ENCODE measurements at places on chromosomes 6 and 20.
A peak's percentile ranks its signal among the peaks of the same experiment; 100 is the strongest.

DNA sequence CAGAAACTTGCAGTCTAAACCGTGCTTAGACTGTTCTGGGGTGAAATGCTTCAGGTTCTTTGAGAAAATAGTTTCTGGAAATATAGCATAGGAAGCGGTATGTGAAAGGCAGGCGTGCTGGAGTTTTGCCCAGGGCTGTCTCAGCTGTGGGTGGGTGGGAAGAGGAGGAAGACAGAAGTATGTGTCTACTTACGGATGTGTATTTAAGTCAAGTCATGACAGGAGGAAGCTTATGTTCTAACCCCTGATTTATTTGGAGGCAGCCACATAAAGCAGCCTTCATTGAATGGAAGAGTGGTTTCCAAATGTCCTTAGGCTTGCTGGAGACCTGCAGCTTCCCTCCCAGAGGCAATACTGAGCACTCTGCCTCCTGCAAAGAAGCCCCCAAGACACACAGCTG, 345.8 kb upstream of the PRND start:
- no peak for DNase-seq

DNA sequence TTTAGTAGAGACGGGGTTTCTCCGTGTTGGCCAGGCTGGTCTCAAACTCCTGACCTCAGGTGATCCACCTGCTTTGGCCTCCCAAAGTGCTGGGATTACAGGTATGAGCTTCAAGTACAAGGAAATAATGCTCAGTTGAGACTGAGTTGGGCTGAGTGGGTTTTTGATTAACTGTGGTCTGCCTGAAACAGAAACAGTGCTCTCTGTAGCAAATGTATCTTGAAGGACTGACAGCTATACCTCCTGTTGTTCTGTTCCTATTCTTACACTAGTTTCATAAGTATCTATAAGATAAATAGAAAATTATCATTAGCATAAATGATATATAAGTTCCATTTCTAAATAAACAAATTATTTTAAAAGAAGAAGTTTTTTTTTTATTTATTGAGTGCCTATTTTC, 142.8 kb upstream of the PTPRK start:
- no peak for DNase-seq

DNA sequence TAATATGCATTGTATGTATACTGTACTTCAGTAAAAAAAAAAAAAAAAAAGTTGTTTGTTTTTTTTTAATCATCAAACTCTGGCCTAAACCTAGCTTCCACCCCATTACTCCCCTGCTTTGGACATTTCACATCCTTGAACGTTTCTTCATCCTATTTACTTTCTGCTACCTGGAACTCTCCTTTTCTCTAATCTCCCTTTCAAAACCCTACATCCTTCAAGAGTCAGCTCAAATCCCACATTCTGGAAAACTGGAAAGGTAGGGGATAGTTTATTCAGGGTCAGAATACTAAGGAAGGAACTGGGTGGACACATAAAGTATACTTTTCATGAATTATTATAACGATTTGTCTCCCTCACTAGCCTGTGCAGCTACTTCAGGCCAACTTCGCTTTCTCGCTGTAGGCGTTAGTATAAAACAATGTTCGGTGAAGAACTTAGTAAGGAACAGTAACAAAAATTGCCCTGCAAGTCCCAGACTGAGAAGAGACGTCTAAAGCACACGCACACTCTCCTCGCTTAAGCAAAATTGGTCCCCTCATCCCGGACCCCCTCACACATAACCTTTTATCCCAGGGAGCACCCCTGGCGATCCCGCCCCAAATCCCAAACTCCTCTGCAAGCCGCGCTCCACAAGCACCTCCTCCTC, 775 bp downstream of the PIGU start:
- no peak for DNase-seq

- no peak for DNase-seq
These were observed 553.5 kb downstream of the HACE1 start for GRCh38 chr6:104306211-104306610.

DNA sequence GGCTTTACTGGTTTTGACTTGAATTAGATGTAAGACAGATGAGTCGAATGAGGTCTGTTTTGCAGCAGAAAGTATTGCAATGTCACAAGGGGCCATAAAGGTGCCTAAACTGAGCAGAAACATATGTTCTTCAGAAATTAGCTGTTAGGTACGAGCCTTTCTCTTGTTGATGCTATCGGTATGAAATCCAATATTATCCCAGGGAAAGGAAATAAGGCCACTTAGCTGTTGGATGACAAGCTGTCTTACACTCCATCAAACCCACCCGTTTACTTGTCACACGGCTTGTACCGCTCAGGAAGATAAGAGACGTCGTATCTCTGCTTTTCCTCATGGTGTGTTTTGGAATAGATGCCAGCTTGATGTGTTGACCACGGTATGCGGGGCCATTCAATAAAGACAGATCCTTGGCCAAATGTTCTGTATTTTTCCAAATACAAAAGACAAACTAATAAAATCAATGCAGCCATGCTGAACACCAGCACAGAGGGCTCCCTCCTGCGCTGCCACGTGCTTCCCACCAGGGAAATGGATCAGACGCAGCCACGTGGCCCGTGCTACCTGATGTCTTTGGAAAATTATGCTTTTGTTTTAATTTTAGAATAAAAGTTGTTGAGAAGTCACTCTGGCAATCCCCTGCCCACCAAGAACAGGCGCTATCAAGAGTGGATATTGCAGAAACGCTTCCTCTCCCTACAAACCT, 255.9 kb upstream of the SULF2 start:
- no peak for DNase-seq

DNA sequence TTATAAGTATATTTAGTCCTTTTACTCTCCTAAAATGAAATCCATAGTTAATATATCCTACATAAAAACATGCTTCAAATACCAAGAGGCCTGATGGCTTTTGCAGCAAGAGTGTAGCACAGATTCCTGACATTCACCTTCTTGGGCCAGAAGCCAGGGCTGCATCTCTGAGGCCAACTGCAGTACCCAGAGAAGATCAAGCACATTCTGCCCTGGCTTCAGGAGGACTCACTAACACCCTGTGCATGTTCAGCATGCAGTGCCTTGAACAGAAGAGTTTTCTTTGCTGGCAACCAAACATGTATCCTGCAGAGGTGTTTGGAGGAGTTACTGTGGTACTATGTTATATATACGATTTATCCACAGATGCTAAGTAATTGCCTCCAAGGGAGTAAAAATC, 90.3 kb downstream of the FHL5 start:
- no peak for DNase-seq

DNA sequence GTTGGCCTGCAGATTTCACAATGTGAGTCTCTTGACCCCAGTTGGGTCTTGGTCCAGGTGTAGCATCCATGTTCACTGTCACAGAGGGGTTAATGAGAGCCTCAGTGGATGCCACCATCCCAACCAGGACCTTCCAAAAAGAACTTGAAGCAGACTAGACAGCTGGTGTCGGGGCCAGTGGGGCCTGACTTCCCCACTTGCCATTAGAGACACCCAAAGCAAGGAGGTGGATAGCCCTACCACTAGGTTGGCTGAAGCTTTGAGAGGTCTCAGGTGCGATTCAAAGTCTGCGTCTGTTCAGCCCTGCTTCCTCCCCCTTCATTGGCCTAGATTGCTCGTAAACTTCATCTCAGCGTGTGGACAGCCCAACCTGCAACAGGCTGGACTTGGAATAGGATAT, 196.4 kb upstream of the RREB1 start:
- no peak for DNase-seq

- no peak for DNase-seq
These were observed 81.3 kb downstream of the AK9 start for GRCh38 chr6:109609737-109610136.

DNA sequence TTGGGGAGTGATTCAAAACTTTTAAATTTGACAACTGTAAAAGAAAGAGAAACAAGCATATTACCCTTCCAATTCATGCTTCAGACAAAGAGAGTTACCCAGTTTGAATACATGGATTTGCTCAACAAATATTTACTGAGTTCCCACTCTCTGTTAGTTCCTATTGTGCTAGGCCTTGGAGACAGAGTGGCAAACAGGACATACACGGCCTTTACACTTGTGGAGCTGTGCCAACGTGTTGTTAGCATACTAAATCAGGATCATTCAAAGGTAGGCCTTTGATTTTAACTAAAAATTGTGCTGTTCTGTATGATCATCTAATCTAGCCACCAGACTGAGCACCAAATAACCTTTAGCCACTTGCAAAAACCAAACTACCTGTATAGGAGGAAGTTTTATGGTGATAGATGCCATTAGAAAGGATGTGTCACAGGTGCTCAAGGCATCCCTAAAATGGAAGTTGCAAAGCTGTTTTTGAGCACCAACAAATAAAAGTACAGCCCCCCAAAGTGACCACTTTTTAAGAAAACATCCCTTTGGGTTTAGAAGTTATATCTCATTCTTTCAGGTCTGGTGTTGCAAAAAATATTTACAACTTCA, 84.5 kb downstream of the CHD6 start:
- DNase-seq, result no peak

DNA sequence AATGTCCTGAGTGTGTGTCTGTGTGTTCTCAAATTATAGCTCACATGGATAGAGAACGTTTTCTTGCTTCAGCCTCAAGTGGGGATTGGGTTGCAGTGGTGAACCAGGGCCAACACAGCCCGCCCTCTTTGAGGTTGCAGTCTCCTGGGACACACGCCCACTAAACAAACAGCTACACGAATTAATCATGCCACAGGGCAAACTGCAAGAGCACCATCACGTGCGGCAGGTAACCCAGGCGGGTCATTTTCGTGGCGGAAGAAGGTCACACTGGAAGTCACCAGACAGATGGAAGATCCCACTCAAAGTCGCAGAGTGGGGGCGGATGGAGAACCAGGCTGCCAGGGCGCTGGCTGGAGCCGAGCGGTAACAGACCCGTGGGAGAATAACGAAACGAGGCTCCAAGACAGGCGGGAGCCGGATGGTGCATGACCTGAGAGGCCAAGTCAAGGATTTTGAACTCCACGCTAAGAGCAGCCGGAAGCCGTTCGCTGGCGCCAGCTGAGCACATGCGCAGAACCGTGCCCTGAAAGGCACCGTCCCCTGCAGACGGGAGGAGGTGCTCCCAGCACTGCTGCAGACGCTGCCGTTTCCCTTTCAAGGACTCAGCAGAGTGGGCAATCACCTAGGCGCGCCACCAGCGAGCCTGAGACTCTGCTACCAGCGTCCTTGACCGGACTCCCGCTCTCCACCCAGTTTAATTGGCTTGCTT, 10.7 kb downstream of the DLL1 start:
- no peak for DNase-seq

GRCh38 chr20:2261629-2262028, 34.2 kb upstream of the TGM3 start:
- DNase-seq, result no peak

DNA sequence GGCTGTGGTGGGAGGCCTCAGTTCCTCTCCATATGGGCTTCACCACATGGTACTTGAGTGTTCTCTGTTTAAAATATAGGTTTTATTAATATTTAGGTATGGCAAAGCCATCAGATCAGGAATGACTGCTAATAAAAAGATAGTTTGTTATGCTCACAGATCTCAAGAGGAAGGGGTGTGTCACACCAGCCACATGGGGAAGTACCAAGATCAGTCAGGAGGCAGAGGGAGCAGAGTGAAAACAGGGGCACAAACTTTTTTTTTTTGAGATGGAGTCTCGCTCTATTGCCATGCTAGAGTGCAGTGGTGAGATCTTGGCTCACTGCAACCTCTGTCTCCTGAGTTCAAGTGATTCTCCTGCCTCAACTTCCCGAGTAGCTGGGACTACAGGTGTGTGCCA, 92.1 kb upstream of the GCM1 start:
- DNase-seq, result peak; percentile 19

- DNase-seq, result no peak
These were observed 22.8 kb downstream of the BMP7 start for GRCh38 chr20:57243480-57244220.

- no peak for DNase-seq
These were observed 57.8 kb upstream of the SDHAF4 start for GRCh38 chr6:70508953-70509352.

GRCh38 chr6:162722226-162722625, 5.3 kb downstream of the PRKN start:
- DNase-seq, result no peak

GRCh38 chr6:157455731-157456523, 74.9 kb downstream of the ZDHHC14 start:
- DNase-seq, result no peak

GRCh38 chr6:137967689-137968454, 100.8 kb downstream of the TNFAIP3 start:
- DNase-seq, result no peak

GRCh38 chr6:84052204-84052882, 18.8 kb downstream of the MRAP2 start:
- no peak for DNase-seq

- no peak for DNase-seq
These were observed 575.2 kb upstream of the ADGRB3 start for GRCh38 chr6:68059899-68060298.

- no peak for DNase-seq
These were observed 167.2 kb upstream of the MANEA start for GRCh38 chr6:95410168-95410567.

DNA sequence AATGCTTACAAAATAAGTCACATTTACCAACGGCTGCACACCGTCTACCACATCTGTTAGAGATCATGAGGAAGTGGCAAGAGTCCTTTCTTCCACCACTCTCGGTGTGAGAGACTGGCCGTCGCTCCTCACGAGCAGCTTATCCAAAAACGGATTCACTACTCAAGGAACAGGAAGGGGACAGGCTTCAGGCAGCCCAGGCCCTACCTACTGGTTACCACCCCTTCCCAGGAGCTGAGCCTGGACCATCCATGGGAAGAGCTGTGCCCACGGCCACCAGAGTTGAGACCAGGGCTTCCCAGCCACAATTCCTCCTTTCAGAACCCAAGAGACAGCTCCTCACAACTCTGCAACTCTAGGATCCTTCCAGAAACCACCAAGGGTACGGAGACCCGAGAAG, 37.0 kb downstream of the FOXF2 start:
- DNase-seq, result no peak

DNA sequence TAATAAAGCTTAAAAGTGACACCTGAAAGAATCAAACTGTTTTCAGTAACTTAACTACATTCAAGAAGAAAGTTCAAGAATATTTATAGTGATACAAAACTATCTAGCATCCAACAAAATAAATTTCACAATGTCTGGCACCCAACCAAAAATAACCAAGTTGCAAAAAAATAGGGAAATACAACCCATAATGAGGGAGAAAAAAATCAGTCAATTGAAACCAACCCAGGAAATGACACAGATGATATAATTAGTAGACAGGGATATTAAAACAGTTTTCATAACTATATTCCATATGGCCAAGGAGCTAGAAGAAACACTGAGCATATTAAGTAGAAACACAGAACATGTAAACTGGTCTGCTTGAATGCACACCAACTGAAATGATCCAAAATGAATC, 120.2 kb upstream of the BEND3 start:
- DNase-seq, result no peak

GRCh38 chr6:34059914-34060313, 86.0 kb downstream of the GRM4 start:
- DNase-seq, result no peak

DNA sequence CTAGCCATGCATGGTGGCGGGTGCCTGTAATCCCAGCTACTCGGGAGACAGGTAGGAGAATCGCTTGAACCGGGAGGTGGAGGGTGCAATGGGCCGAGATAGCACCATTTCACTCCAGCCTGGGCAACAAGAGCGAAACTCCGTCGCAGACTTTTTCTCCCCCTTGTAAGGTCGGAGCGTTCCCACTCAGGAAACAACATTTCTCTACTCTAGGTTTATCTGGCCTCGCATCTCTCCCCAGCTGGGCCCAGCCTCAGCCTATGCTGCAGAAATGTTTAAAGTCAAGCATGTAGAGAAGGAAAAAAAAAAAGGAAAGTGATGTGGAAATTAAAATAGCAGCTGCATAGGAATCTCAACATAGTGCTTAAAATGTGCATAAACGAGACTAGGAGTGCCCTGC, 172.3 kb downstream of the TRIM27 start:
- no peak for DNase-seq

Data from activated naive CD4-positive, alpha-beta T cell treated with anti-CD3 and anti-CD28 coated beads, Interleukin-2, amount 50 U/mL, for 16 hours (primary cell).